Activated B cell treated with CpG ODN at 0.5 μM for 24 hours (primary cell): ENCODE measurements at places on chromosomes 6 and 20.

- no peak overlapping the region for H3K27ac ChIP-seq
- no peak overlapping the region for H3K4me3 ChIP-seq
- DNase-seq = no peak
- no peaks in the 10 kb centered on the region for H3K36me3 ChIP-seq
- H3K4me1 ChIP-seq = no peaks in the 10 kb centered on the region
These were observed 82.6 kb downstream of the TBX18 start for GRCh38 chr6:84681693-84682326.

DNA sequence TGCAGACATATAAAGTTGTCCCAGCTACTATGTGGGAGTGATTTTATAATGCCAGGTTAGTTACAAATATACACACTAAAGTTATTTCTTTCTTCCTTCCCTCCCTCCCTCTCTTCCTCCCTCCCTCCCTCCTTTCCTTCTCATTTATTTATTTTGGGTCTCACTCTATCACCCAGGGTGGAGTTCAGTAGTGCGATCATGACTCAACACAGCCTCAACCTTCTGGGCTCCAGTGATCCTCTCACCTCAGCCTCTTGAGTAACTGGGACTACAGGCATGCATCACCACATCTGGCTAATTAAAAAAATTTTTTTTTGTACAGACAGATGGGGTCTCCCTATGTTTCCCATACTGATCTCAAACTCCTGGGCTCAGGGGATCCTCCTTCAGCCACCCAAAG is 59.2 kb downstream of the PHF20 start:
- H3K4me1 ChIP-seq = peaks cover 22% of the 10 kb centered on the region
- no peaks in the 10 kb centered on the region for H3K27me3 ChIP-seq
- H3K27ac ChIP-seq = no peak overlapping the region
- no peak for DNase-seq
- peaks cover 39% of the 10 kb centered on the region for H3K36me3 ChIP-seq

GRCh38 chr20:1417273-1417672 is 24.4 kb upstream of the FKBP1A start:
- DNase-seq = no peak
- no peak overlapping the region for H3K4me3 ChIP-seq
- H3K27me3 ChIP-seq = peaks cover 3% of the 10 kb centered on the region
- no peaks in the 10 kb centered on the region for H3K4me1 ChIP-seq
- no peak overlapping the region for H3K27ac ChIP-seq

DNA sequence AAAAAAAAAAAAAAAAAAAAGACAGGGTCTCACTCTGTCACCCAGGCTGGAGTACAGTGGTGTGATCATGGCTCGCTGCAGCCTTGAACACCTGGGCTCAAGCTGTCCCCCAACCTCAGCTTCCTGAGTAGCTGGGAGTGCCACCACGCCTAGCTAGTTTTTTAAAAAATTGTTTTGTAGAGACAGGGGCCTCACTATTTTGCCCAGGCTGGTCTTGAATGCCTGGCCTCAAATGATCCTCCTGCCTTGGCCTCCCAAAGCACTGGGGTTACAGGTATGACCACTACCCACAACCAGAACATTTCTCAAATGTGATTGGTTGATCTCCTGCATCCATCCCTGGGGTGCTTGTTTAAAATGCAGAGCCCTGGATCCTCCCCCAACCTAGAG is 5.6 kb upstream of the RBCK1 start:
- no peaks in the 10 kb centered on the region for H3K27me3 ChIP-seq
- DNase-seq = no peak
- H3K4me1 ChIP-seq = peaks cover 23% of the 10 kb centered on the region
- H3K4me3 ChIP-seq = no peak overlapping the region

DNA sequence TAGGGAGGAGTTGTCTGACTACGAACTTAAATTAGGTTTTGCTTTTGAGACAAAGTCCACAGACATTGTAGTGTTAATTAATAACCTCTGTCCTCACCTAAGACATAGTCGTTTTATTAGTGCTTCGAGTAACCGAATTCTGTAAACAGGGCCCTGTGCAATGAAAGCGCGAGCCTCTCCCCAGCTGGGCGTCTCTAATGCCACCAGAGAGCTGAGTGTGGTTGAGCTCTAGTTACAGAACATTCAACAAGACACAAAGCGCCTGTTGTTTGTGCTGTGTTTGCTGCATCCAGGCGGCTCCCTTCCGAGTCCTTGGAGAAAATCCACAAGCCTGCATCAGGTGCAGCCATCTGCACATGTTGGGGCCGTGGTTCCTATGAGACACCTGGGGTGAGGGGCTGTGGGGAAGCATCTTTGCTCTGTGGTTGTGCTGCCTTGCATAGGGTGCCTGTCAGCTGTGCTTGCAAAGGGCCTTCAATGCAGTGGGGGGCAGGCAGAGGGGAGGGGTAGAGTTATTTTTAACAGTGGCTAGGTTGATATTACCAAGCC is 63.9 kb downstream of the CD164 start:
- peaks cover 10% of the 10 kb centered on the region for H3K4me1 ChIP-seq
- H3K4me3 ChIP-seq = no peak overlapping the region
- DNase-seq = no peak
- no peaks in the 10 kb centered on the region for H3K36me3 ChIP-seq
- no peak overlapping the region for H3K27ac ChIP-seq

GRCh38 chr20:13661070-13661685 is 22.4 kb upstream of the TASP1 start:
- no peak overlapping the region for H3K27ac ChIP-seq
- H3K4me3 ChIP-seq = no peak overlapping the region
- no peak for DNase-seq
- no peaks in the 10 kb centered on the region for H3K27me3 ChIP-seq

GRCh38 chr6:137316626-137317025 is 97.4 kb upstream of the IFNGR1 start:
- no peaks in the 10 kb centered on the region for H3K27me3 ChIP-seq
- H3K4me1 ChIP-seq = peaks cover 16% of the 10 kb centered on the region
- no peak overlapping the region for H3K4me3 ChIP-seq

GRCh38 chr6:73732845-73733675 is 37.1 kb downstream of the CD109 start:
- peak; percentile 27 for DNase-seq
- H3K36me3 ChIP-seq = no peaks in the 10 kb centered on the region
- H3K27me3 ChIP-seq = peaks cover 3% of the 10 kb centered on the region
- no peak overlapping the region for H3K4me3 ChIP-seq
- H3K4me1 ChIP-seq = peaks cover 3% of the 10 kb centered on the region
- no peak overlapping the region for H3K27ac ChIP-seq

- DNase-seq = no peak
- H3K27ac ChIP-seq = no peak overlapping the region
- peaks cover 12% of the 10 kb centered on the region for H3K36me3 ChIP-seq
- H3K27me3 ChIP-seq = peaks cover 14% of the 10 kb centered on the region
- peaks cover 17% of the 10 kb centered on the region for H3K4me1 ChIP-seq
These were observed 19.7 kb downstream of the ZBP1 start for GRCh38 chr20:57600320-57601210.
